ENCODE measurements at places on chromosomes 16 and 17. TPM values are rescaled to one million over a fixed set of nuclear protein-coding genes. Genes with fewer than 3 reads are reported as not detected.

The CES3 gene
- not detected for total RNA-seq

The SLC6A4 gene
- total RNA-seq = not detected

The MSLN gene
- total RNA-seq = 8.2 TPM

The ZNF205 gene
- total RNA-seq = 15.8 TPM

The HS3ST3B1 gene
- total RNA-seq = 2.1 TPM

The MT1A gene
- total RNA-seq = 62.4 TPM

The MFAP4 gene
- total RNA-seq = not detected

The ADGRG1 gene
- 101 TPM for total RNA-seq

The PFAS gene
- total RNA-seq = 58.1 TPM

The SLC5A10 gene
- total RNA-seq = not detected

The LLGL1 gene
- 46.1 TPM for total RNA-seq

The NPIPB9 gene
- total RNA-seq = not detected

The SMIM5 gene
- total RNA-seq = 0.63 TPM

The LRRC45 gene
- total RNA-seq = 44.6 TPM

The CDH1 gene
- total RNA-seq = 56.8 TPM

The MRPL12 gene
- 218 TPM for total RNA-seq

Data from epithelial cell of proximal tubule (primary cell).